ENCODE measurements at places on chromosomes 7 and 10.

- DNase-seq = peak; percentile 52
Observed at GRCh38 chr7:18352339-18353255, 143.0 kb upstream of the HDAC9 start.

GRCh38 chr7:152313217-152313616 lies 122.6 kb downstream of the KMT2C start:
- DNase-seq = no peak

GRCh38 chr10:104521901-104522694 lies 119.0 kb upstream of the SORCS3 start:
- no peak for DNase-seq

DNA sequence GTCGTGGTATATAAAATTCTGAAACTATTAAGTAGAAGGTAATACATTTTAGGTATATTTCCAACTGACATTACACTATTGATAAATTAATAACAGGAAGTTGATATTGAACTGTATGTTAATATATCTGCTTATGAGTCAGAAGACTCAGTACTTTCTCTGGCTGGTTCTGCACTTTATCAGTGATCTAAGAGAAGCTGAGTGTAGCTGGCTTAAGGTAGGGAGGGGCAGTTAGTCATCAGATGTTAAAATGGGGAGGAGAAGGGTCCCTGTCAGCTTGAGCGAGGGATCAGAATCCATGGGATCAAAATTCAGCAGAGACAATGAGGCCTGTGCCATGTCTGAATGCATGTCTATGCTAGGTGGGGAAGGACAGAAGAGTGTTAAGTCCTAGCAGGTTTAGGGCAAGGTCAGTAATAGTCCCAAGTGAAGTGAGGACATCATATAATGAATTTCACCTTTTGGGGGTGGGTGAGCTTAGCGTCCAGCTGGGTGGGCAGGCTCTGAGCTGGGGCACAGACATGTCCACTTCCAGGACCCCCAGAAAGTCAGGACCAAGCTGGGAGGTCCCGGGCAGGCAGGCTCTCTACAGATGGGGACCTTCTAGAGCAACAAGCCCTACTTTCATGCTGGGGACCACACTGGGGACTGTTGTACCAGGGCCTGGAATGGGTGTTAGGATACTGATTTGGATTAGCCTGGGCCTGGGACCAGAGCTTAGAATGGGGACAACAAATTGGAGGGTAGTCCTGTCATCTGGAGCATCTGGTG lies 82.9 kb downstream of the WDFY4 start:
- no peak for DNase-seq

- DNase-seq = no peak
Observed at GRCh38 chr7:155340071-155340531, 42.4 kb downstream of the INSIG1 start.

DNA sequence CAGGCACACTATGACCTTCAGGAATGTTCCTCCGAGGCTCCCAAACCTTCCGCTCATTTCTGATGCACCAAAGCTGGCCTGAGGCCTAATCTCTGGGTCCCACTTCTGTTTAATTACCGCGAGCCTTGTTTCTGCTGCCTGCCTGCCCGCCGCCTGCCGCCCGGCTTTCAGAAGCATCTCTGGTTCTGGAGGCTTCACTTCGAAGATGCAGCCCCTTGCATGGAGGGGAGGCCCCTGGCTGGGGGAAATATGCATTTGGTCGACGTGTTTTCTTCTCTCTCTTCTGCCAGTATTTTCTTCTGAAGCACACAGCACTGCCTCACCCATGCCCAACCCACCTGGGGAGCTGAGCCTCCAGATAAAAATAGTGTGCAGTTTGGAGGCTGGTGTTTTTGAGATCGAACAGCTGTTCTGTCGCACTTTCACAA lies 166.9 kb downstream of the PAXIP1 start:
- no peak for DNase-seq

GRCh38 chr10:13400196-13400965 lies 52.3 kb upstream of the SEPHS1 start:
- no peak for DNase-seq

DNA sequence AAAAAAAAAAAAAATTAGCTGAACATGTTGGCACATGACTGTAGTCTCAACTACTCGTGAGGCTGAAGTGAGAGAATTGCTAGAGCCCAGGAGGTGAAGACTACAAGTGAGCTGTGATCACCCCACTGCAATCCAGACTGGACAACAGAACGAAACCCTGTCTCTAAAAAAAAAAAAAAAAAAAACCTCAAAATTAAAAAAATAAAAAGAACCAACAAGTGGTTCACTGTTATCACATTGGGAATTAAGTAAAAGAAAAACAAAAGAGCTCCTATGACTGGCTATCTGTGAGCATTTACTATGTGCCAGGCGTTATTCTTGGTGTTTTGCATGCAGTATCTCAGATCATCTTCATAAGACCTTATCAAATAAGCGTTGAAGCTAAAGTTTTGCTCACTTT lies 66.0 kb downstream of the ANLN start:
- DNase-seq = no peak

GRCh38 chr10:20265146-20265545 lies 448.9 kb downstream of the PLXDC2 start:
- no peak for DNase-seq

GRCh38 chr7:1610013-1610677 lies 40.3 kb upstream of the PSMG3 start:
- DNase-seq = no peak

DNA sequence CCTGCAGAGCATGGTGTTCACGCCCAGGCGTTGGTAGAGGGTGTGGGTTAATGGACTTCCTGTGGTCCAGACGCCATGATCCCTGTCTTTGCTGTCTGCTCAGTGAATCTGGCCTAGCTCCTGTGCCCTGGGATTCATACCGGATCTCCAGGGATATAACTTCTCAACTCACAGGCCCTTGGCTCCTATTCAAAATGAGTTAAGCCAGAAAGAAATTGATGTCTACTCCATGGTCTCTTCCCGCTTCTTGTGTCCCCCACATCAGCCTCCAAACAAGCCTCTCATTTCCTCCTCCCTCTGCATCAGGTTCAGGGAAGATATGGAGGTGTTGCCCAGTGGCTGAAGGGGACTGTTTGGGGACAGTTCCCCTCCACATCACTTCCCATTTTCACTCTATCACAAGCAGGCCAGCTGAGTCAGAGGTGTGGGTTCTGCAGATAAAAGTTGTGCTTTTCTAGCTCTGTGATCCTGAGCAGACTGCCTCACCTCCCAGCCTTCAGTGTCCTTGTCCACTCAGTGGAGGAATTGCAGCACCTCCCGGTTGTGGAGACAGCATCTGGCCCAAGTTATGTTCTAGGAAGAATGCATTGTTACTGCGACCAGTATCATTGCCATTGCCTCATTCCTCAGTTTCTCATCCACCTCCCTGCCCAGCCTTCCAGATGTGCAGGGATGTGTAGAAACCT lies 22.5 kb downstream of the AKR1E2 start:
- DNase-seq = no peak

DNA sequence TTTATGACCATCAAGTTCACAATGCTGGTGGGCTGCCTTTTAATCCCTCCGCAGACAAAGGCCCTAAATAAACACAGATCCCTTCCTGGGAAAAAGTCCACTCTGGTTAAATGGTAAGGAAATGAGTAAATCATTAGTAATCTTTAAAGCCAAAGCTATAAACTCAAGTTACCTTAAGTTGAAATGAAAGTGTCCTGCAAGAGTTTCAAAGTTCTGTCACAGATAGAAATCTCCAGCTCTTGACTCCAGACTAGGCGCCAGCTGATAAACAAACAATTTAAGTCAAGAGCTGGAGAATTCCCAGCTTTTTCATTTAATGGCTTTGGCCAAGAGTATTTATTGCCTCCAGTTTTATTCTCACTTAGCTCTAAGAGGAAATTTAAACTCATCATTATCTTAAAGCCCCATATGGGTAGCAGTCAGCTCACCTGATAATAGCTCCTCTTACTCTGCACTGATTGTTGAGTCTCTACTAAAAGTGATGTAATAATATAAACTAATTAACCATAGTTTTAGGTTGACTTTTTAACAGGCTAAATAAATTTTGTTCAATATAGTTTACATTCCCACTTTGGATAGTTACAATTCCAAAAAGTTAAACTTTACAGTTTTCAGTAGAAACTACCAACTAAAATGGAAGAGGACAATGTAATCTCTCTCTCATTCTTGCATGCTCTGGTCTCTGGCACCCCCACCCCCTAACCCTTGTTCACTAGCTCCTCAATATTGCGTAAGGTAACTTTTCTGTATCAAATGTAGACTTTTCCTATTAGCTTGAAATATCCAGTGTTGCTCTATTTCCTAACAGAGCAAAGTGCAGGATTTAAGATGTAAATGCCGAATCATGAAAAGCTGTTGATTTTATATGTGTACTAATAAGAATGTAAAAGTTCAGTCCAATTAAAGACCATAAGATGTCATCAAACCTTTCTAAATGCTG lies 56.1 kb downstream of the HIBADH start:
- DNase-seq = no peak

GRCh38 chr7:24932815-24933214 lies 47.2 kb downstream of the OSBPL3 start:
- DNase-seq = no peak

Measured in NCI-H460 (cell line).